ENCODE measurements at places on chromosomes 3 and 15.

DNA sequence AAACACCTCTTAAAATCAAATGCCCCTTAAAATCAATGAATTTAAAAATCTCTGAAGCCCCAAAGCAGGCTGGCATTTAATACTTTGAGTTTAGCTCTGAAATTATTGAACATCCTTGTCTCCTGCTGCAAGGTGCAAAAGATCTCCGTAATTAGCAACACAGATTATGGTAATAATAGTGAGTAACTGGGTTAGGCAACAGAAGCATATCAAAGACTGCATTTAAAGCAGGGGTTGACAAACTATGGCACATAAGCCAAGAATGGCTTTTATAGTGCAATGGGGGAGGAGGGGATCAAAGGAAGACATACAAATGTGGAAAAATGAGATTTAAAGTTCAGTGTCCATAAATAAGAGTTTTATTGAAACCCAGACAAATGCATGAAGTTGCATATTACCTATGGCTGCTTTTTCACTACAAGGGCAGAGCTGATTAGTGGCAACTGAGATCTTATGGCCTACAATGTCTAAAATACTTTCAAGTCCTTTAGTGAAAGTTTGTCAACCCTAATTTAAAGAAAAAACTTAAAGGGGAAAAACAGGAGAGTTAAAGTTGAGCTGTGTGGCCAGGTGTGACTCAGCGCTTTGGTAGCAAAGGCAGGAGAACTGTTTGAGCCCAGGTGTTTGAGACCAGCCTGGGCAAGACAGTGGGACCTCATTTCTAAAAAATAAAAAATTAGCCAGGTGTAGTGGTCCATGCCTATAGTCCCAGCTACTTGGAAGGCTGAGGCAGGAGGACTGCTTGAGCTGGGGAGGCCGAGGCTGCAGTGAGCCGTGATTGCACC is 157.6 kb downstream of the TBL1XR1 start:
- DNase-seq = no peak

DNA sequence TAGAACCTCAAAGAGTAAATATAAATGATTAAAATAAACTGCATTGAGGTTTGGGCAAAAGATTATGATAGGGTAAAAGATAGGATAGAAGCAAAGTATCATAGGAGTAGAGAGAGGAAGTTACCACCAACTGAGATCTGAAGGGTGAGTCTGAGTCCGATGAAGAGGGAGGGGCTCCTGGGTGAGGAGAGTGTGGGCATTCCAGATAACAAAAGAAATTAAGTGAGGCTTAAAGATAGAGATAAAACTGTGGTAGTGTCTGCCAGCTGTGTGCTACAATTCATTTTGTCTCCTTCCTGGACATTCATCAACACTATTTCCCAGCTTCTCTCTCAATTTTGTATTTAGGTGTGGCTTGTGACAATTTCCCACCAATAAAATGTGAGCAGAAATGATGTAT is 343.0 kb upstream of the PLSCR5 start:
- DNase-seq = no peak

DNA sequence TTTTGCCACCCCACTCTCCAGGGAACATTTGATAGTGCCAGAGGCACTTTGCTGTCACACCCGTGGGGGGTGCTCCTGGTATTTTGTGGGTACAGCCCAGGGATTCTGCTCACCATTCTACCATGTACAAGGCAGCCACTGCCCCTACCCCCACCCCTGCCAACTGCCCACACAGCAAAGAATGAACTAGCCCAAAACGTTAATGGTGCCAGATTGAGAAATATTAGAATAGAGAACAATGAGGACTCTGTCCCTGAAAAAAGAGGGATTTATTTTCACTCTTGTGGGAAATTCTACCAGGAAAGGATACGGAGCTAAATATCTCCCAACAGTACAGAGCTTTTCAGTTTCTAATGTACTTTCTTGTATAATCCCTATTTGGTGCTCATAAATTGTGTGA is 154.5 kb upstream of the SUCLG2 start:
- no peak for DNase-seq

DNA sequence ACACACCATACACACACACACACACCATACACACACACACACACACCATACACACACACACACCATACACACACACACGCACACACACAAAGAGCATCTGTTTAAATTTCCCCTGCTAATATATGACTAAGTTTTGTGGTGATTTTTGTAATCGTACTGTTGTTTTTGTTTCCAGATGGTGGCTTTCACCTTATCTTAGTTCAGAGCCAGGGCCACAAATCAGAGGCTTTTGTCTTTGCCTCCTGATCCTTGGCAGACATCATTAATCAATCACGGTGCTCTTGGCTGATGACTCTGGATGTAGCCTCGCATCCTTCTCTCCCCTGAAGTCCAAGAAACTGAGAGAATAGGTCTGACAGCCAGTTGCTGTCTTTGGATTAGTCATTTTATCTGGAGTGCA is 52.1 kb downstream of the EDEM1 start:
- DNase-seq = no peak

DNA sequence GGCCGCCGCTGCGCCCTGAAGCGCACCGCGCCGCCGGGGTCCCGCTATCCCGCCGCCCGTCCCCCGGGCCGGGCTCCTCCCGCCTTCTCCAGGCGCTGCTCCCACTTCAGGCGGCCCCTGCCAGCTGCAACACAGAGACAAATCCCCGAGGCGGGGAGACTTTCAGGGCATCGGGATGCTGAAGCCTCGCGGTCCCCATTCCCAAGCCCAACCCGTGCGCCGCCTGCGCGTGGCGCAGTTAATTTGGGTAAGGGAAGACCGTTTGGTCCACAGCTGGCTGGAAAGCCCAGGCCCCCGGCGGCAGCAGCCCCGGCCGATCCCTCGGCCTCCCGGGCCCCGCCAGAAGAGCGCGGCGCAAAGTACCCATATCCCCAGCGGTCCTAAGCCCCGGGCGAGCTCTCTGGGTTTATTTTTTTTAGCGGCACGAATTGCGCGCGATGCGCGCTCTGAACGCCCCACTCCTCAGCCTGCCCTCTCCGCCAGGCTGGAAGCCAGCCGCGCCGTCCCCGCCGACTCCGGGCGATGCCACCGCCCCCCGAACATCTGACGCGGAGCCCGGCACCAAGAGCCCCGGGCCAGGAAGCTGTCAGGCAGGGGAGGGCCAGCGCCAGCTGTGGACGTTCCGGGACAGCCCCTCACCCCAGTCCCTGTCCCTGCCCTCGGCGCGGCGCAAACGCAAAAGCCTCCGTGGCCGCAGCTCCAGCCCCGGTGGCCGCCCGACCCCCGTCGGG is 517 bp downstream of the FBN1 start:
- DNase-seq = no peak

DNA sequence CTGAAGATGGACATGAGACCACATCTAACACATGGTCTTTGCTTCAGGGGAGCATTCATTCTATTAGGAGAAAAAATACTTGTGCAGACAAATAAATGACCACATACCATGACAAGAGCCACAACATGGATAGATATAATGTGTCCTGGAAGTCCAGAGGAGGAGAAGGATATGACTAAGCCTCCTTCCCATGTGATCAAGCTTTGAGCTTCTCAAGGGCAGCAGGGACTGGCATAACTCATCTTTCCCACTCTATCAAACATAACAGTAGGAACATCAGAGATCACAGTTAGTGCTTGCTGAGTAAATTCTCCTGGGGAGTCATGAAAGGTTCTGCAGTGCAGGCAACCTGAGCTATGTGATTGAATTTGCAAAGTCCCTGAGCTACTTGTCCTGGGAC is 86.0 kb upstream of the LPP start:
- DNase-seq = no peak

GRCh38 chr3:112357930-112358780 is 25.2 kb downstream of the CD200 start:
- DNase-seq = no peak

DNA sequence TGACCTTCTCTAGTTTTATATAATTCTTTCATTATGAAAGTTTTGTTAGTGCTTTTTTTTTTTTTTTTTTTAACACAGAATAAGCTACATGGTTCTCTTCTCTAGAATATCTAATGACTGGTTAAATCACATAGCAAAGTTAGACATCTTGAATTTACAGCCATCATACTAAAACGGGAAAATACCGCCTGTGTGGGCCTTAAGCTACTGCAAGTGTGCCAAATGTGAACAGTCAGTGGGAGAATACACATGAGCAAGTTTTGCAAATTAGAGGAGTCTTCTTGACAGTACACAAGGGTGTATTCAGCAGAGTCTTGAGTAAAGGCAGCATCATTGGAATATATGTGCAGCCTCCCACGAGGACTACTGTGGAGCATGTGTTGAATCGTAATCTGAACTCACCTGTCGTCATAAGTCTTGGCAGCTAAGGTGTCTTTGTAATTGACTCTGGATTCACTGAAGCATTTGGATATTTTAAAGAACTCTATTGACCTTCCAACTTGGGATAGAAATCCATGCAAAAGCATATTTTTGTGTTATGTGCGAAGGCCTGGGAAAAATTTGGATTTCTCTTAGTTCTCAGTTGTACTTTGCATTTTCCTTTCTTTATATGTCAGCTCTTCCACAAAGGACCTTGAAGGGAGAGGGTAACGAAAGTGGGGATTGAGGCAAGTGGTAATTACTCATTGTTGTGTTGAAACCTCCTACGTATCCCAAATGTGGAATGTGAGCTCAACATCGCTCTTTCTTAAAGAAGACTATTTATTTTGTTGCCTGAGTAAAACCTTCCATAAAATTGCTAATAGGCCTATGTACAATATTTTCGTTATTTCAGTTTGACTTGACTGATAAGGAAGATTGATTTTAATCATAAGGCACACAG is 117.4 kb downstream of the ATG7 start:
- DNase-seq = no peak

- DNase-seq = no peak
Observed at GRCh38 chr3:127354761-127355160, 66.9 kb upstream of the PRR20G start.

Data from NCI-H446 (cell line).